ENCODE measurements at places on chromosomes 5 and 9. TPM values are rescaled to one million over a fixed set of nuclear protein-coding genes. Genes with fewer than 3 reads are reported as not detected.

DNA sequence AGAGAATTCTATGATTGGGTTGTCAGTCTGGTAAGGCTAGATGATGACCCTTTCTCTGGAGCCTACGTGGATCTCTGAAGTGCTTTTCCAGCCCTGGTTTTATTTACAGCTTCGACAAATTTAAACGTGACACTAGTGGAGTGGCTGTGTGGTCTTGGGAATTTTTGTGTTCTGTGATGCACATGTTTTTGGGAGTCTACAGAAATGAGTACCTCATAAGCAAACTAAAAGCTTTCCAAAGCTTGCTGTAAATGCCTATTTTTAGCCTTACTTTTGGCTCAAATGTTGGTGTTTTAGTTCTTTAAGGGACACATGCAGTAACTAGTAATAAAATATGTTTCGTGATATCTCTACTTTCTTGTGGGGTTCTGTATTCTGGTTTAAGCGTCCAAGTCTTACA lies 3.3 kb downstream of the LARP1 start:
- no peak for DNase-seq

DNA sequence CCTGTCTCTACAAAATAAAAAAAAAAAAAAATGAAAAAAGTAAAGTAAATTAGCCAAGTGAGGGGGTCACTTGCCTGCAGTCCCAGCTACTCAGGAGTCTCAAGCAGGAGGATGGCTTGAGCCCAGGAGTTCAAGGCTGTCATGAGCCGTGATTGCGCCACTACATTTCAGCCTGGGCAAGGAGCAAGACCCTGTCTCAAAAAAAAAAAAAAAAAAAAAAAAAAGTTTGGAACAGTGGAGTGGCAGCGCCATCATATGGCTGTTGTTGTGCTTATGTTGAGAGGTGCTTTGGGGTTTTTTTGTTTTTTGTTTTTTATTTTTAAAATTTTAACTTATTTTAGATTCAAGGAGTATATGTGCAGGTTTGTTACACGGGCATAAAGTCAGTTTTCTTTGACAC lies 3.6 kb downstream of the BRIX1 start:
- DNase-seq = no peak

GRCh38 chr5:124905256-124906130 lies 159.1 kb upstream of the ZNF608 start:
- DNase-seq = no peak

GRCh38 chr5:140189977-140190871 lies 15.2 kb downstream of the CYSTM1 start:
- no peak for DNase-seq

DNA sequence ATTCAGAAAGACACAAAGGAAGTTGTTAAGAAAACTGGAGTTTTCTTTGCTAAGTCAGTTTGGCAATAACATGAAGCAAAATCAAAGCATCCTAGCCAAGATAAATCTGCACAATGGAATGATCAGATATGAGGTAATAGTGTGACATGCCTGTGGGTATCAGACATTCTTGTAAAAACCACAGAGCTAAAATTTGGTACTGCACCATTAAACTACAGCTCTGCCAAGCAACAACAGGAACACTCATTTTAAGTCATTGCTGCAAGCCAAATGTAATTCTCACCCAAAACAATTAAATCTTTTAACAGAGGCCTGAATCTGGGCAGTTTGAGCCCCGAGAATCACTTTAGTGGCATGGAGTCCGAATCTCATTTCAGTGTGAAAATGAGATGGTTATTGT lies 96.6 kb downstream of the VCAN start:
- DNase-seq = no peak

DNA sequence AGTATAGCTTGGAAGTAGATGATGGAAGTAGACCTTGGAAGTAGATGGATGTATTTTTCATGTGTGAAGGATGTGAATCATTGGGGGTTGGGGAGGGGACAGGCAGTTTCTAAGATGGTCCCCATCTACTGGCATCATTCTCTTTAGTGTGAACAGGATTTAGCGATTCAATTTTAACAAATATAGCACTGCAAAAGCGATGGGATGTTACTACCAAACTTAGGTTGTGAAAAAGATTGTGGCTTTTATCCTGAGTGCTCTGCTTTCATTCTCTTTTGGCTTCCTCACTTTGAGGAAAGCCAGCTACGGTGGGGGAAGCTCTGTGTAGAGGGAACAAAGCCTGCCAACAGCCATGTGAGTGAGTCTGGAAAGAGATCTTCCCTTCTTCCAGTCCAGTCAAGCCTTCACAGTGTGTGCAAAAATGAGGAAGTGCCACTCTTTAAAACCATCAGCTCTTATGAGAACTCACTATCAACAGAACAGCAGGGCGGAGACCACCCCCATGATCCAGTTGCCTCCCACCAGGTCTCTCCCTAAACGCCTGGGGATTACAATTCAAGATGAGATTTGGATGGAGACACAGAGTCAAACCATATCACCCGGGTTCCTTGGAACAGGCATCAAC lies 441.4 kb downstream of the SH3GL2 start:
- no peak for DNase-seq

- no peak for DNase-seq
Measured at GRCh38 chr5:107557051-107557658, 113.6 kb downstream of the EFNA5 start.

- no peak for DNase-seq
Measured at GRCh38 chr5:147752033-147752432, 30.5 kb downstream of the JAKMIP2 start.

PTPDC1 gene
- total RNA-seq = 5.0 TPM

PCDHB4 gene
- total RNA-seq = not detected

Data from OCI-LY7 (cell line).